NCI-H1048 (cell line): ENCODE measurements at places on chromosomes 4 and X.

GRCh38 chrX:41152221-41152620 lies 67.0 kb downstream of the USP9X start:
- DNase-seq = no peak

GRCh38 chrX:79592259-79592658 lies 225.1 kb upstream of the ITM2A start:
- DNase-seq = no peak

DNA sequence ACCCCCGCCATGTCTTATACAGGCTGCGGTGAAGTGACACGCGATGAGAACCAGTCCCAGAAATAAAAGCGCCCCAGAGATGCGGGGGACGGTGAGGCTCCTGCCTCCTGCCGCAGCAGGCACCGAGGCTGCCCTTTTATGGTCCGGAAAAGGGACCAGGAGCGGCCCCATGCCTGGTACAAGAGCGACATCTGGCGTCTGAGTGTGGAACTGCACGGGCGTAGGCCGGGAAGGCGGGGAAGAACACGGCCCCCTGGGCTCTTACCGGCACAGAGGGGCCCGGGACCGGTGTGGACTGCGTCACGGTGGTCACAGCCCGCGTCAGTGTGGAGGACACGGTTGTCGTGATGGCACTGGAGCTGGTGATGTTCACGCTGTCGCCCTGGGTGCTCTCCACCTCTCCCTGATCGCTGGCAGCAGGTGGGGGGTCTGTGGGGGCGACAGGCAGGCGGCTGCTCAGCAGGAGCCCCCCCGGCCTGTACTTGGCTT lies 8.9 kb upstream of the RENBP start:
- DNase-seq = peak; percentile 46

DNA sequence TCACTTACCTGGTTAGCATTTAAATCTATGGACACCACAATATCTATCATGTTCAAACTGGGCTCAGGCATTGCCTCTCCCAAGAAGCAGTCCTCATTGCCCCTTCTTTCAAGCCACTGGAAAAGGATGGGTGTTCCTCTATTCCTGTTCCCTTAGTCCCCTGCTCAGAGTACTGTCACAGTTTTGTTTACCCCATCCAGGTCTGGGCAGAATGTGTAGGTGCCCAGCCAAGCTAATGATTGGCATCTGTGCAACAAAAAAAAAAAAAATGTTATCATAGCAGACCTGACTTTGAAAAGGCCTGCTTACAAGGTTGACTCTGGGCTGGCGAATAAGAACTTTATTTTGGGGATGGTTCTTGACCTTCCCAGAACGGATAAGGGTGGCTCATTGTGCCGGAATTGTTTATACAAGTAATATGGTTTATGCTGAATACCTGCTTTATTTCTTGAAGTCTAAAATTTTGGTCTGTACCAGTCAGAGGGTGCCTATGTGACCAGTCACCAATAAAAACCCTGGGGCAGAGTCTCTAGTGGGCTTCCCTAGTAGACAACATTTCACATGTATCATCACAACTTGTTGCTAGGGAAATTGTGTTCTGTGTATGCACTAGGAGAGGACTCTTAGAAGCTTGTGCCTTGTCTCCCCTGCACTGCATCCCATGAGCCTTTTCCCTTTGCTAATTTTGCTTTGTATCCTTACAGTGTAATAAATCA lies 47.9 kb downstream of the JADE3 start:
- DNase-seq = no peak

DNA sequence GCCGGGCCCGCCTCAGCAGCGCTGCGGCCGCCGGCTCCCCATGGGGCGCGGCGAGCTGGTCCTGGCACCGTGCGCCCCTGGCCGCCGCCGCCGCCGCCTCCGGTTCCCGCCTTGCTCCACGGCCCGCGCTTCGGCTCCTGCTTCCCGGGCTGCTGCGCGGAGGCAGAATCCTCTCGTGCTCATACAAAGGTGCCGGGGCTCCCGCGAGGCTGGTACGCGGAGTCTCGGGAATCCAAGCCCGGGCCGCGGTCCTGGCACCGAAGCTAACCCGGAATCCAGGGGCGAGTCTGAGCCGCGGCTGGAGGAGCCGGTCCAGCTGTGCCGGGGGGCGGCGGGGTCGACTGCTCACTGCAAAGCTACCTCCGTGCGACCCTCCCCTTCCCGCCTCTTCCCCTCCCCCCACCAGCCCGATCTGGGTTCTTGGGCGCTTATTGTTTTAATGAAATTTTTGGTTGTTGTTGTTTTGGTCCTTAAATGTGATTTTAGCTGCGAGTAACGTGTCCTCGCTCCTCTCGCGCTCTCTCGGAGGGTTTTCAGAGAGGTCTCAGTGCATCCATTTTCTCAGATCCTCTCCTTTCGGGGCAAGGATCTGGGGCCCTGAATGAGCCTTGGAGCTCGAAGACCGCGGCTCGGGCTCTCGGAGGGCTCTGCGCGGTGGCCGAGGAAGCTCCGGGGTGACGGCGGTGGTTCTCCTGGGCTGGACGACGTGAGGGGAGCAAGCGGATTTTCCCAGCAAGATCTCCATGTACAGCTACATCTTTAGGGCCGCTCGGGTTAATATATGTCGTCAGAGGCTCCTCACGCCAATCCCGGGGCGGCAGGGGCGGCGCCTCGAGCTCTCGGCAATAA lies at the start of gene HAND2:
Gene HAND2, minus strand, starts transcription at position 753 of the 849 bp plus-strand sequence. CDS start 940 bp downstream, outside the sequence.
- DNase-seq = peak; percentile 13

DNA sequence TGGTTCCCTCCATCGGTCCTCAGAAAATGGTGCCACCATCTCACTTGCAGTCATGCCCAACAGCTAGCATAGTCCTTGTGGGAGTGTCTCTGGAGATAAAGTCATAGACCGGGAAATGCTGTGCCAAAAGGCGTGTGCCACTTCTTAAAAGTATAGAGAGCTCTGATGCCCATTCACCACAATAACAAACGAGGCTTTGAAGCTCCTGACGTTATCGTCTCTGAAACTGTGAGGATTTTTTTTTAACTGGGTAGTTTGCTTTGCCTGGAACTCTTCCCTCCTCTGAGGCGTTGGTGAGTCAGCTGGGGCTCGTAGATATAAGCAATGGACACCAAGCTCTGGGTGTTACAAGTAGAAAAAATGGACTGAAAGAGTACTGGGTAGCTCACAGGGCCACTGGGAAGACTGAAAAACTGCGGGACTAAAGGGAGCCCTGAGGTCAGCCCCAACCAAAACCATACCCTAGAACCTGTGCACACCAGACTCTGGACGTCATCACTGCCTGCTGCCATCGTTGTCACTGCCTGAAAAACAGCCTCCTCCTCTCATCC lies 89.4 kb upstream of the TRIM2 start:
- no peak for DNase-seq

DNA sequence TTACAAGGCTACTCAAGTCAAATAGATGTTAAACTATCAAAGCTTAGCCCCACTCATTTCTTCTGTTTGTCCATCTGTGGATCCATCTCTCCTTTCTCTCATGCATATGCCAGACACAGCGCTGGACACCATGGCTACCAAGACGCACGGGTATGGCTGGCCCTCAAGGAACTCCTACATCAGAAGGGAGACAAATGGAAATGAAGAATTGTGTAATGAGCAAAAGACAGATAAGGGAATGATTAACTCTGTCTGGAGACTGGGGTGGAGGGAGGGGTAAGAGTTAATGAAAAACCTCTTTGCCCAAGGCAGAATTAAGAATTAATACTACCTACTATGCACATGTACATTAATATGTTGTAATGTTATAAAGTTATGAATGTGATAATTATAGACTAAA lies 88.1 kb downstream of the MGST2 start:
- no peak for DNase-seq

- no peak for DNase-seq
Measured at GRCh38 chr4:99634742-99635360, 22.8 kb downstream of the C4orf54 start.

GRCh38 chrX:56786889-56787733 lies 58.1 kb downstream of the NBDY start:
- no peak for DNase-seq

DNA sequence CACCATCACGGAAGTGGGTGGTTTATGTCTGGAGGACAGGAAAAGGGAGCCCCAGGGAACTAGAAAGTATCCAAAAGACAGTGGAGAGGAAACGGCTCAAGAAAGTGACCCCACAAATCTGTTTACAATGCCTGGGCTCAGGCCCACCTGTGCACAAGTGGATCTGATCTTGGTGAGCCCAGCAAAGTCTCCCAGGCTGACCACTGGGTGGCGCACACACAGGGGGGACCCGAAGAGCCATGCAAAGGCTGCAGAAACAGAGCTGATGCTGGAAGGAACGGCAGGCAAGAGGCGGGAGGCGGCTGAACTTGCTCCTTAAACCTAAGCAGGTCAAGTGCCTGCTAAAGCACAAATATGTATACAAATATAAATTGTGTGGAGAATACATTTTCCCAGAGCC lies 9.6 kb downstream of the HAUS7 start:
- DNase-seq = peak; percentile 10

DNA sequence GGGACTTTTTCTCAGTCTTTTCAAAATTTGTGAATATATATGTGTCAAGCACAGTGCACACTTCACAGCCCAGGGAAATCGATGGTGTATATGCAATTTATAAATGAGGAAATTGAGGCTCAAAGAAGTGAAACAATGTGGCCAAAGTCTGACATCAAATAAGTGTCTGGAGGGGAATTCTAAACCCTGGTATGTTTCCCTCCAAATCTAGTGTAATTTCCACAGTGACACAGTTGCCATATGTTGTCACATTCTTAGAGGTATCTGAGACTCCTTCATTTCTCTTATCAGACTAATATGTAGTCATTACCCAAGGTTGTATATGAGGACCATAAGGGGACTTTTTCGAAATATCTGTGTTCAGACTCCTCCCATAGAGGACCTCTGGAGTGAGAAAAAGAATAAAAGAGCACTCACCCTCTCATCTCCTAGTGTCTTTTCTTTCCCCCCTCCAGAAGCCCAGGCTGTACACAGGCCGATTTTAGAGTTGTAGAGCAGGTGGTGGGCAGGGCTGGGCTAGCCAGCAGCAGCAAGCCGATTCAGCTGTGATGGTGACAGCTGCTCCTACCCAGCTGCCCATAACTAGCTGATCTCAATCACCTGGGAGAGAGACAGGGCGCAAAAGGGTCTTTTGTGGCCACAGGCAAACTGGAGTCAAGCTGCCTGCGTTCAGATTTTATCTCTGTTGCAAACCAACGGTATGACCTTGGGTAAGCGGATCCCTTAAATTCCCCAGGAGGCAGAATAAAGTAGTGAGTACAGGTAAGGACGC lies 55.1 kb downstream of the CLCN5 start:
- no peak for DNase-seq

DNA sequence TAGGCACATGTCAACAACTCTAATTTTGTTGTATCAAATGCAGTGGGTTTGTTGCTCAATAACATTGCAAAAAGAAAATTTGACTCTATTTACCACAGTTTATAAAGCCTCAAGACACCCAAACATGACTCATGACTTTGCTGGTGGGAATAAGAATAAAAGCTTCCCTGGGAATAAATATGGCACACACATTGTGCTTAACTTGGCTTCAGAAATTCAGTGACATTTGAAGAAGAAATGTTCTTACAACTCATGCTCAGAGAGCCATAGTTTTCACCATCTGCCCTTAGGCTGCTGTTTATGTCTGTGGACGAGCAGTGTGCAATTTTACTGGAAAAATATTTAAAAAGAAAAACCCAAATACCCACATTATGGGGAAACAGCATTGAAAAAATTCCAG lies 60.9 kb downstream of the SPATA18 start:
- DNase-seq = no peak

- DNase-seq = no peak
Measured at GRCh38 chr4:108877821-108878220, 115.0 kb upstream of the ETNPPL start.

DNA sequence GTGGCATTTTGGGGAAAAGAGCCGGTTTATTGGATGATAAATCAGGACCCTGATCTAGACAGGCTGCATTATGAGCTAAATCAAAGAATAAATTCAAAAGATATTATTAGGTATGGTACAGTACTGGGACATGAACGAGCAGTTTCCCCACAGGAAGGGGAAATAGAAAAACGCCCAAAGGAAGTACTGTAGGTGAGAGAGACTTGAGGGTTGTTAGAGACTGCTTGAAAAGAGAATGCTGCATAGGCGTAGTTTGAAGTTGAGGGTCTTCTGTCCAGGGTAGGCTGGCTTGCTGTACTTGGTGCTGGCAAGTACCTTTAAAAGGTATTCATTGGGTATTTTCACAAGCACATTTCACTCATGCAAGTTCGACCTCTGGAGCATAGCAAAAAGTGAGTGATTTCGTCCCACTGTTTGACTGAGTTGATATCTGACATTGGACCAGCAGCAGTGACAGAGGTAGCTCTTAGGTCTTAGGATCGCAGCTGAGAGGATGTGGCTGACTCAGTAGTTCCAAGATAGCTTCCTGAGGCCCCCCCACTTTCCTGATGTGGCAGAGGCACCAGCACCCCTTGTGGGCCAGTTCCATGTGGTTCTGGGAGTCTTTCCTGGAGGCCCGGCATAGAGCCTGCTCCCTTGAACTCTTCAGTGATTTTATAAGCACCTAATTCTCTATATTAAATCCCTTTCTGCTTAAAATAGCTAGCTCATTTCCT lies 64.3 kb downstream of the TMEM131L start:
- no peak for DNase-seq

DNA sequence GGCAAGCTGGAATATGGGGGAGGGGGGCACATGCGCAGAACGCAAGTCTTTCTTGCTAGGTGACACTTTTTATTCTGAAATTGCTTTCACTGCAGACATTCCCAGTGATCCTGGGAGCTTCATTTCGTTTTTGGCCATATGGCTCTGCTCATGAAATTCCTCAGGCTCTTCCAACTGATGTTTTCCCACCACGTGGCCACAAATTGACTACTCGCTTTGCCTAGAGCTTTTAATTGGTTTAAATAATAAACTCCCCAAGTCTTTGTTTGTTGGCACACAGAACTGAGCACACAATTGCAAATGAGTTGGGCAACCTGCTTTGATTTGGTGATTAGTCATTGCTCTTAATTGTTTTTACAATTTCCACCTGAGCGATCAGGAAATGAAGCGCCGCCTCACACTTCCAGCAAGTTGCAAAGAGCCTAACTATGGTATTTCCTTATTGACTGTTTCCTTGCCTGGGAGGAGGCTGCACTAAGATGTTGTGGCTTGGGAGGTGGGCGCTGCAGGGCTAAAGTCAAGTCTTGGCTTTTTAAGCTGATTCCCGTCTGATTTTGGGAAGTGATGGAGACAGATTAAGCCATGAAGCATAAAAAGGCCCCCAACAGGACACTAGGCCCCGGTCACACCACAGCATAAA lies 282.5 kb downstream of the ZIC3 start:
- no peak for DNase-seq

- DNase-seq = no peak
Measured at GRCh38 chr4:70334681-70335080, at the start of gene CABS1. Gene CABS1 (plus strand): TSS chr4:70334981. CDS start chr4:70335040, 59 bp downstream.

- DNase-seq = no peak
Measured at GRCh38 chrX:97691901-97692455, 808.3 kb downstream of the RPA4 start.

DNA sequence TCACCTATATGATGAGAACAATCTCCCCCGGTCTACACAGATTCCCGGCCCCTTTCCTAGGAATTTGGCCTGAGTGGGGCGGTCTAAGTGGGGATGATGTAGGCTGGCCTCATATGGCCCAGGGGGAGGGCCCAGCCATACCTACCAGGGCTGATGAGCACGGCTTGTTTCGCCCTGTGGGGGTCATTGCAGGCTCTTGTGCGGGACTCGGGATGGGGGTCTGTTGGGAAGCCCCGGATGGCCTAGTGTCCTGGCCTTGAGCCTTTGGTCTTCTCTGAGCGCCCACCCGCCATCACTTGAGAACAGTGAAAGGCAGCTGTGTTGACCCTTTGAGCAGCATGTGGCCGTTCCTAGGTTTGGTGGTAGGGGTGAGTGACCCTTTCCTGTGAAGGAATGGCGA lies 4.8 kb upstream of the CTAG2 start:
- DNase-seq = no peak

GRCh38 chr4:73607375-73608033 lies 12.7 kb downstream of the RASSF6 start:
- no peak for DNase-seq
